SHP77 treated with DMSO at 0.1 percent for 48 hours (cell line): ENCODE measurements at places on chromosomes 7 and 10.
A peak's percentile ranks its signal among the peaks of the same experiment; 100 is the strongest.

- no peak for DNase-seq
Measured at GRCh38 chr10:12489806-12490205, 140.5 kb downstream of the CAMK1D start.

DNA sequence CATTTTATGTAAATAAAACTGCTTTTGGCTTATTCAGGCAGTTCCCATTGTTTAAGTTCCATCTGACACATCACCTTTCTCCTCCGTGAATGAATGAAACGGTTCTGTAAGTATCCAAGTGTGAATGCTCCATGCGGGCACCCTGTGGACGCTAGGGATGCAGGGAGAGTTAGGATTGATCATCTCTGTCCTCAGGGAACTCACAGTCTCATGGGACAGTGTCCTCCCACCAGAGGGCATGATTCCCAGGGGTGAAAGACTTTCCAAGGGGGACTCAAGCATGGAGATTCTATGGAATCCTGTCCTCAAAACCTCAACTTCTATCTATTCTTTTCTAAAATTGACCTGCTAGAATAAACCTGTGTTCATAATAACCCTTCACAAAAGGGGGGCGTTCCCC is 98.8 kb downstream of the HECW1 start:
- DNase-seq: no peak

DNA sequence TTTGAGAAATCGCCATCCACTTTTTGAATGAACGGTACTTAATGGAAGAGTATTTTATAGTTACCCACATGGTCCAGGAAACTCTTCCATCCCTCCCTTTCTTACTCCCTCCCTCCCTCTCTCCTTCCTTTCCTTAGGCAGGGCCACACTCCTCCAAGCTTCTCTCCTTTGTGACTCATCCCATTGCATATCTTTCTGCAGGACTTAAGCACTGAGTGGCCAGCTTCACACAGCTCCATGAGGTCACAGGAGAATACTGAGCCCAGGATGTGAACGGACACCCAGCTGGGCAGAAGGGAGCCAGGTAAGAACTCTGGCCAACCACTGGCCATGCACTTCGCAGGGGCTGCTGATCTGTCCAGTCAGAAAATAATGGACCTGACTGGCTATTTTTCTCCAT is 189.7 kb upstream of the ADCY1 start:
- no peak for DNase-seq

GRCh38 chr7:1546909-1547776 is 8.9 kb downstream of the TMEM184A start:
- DNase-seq: no peak

DNA sequence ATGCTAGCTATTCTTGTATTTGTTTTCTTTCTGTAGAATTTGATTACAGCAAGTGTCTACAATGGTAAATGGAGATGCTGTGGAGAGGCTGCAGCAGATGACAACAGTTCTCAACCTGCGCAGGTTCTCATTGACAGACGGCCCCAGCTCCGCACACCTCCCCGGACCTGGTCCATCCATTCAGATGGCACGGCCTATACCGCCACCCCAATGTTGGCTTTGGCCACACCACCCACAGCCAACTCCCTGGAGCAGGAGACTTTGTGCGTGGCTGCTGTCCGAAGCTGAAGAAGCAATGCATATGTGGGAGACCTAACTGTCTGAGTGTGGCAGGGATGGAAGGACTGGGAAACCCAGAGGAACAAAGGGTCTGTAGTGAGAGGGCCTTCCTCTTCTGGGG is 116.4 kb upstream of the TCERG1L start:
- no peak for DNase-seq

DNA sequence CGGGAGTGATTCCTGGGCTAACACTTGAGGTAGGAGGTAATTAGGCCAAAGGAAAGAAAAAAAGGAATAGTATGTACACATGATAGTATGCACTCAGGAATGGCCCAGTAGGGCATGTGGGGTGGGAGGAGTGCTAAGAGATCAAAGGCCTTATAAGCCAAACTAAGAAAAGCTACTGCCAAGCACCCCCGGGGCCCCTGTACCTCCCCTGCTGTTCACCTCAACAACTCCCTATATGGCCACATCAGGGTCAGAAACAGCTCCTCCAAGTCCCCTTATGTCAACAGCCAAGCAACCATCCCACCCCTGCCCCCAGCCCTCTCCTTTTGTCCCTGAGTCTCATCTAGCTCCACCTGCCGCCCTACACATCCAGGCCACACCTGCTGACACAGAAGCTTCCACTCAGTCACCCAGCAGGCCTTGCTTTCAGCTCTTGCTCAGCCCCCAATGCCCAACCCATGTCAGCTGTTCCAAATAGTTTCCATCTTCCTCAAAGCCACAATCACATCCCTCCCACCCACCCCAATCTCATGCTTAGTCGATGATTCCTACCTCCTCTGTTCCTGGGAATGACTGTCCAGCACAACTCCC is 80.2 kb downstream of the SORBS1 start:
- DNase-seq: peak; percentile 33

GRCh38 chr10:124481717-124482116 is 20.1 kb downstream of the LHPP start:
- DNase-seq: no peak

DNA sequence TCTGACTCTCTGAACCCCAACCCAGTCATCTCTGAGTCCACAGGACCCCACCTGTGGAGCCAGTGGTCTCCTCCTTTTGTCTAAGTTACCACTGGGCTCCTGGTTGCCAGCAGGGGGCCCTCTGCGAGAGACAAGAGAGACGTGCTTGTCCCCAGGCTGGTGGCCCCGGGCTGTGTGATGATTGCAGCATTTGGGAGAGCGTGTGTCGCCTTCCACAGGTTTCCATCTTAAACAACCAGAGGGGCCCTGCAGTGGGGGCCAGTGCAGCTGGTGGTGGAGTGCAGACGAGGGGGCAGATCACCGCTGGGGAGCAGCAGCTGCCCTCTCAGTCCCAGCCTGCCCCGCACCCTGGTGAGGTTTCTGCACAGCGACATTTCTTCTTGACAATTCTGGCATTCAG is 122.4 kb upstream of the PPP2R2D start:
- no peak for DNase-seq

- DNase-seq: no peak
Measured at GRCh38 chr10:47383261-47384147, 589 bp downstream of the ZNF488 start.

DNA sequence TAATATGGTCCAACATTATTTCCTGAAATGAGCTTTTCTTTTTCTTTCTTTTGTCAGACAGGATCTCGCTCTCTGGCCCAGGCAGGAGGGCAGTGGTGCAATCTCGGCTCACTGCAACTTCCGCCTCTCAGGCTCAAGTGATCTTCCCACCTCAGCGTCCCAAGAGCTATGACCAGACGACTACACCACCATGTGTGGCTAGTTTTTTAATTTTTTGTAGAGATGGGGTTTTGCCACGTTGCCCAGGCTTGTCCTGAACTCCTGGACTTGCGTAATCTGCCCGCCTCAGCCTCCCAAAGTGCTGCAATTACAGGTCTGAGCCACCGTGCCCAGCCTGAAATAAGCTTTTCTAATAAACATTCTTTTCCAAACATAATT is 48.6 kb downstream of the CUL2 start:
- no peak for DNase-seq

DNA sequence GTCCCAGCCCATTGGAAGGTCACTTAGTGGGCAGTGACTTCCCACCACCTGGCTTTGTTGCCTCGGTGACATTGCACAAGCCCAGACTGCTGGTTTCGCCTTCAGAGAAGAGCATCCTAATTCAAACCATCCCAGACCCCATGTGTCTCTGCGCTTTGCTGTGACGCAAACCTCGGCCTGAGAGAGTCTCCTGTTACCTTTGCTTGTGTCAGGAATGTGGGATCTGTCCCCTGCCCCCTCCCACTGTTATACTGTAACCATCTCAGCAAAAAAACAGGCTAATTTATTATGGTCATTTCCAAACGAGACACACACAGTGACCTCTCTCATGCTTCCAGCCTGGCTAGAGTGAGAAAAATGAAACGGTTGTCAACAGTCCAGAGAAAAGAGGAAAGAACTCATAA is 25.0 kb upstream of the AQP1 start:
- DNase-seq: no peak

- no peak for DNase-seq
Measured at GRCh38 chr10:121927318-121927840, 452 bp downstream of the ATE1 start.

- no peak for DNase-seq
Measured at GRCh38 chr7:81783818-81784217, 14.0 kb upstream of the HGF start.

DNA sequence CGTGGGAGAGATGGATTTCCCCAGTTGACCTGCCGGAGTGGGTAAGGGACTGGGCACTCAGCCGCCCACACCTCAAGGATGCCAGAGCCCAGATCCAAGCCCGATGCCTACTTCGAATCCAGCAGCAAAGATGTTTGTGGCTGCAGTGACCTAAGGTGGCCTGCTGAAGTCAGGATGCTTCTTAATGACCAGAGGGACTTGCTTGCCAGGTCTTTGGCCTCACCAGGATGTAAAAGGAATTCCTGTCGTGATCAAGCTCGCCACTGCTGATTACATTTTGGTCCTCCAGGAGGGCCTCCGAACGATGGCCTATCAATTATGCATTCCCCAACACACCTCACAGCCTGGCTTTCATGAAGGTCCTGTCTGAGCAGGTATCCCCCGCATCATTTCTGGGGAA is 349.5 kb upstream of the ZMIZ1 start:
- DNase-seq: no peak

DNA sequence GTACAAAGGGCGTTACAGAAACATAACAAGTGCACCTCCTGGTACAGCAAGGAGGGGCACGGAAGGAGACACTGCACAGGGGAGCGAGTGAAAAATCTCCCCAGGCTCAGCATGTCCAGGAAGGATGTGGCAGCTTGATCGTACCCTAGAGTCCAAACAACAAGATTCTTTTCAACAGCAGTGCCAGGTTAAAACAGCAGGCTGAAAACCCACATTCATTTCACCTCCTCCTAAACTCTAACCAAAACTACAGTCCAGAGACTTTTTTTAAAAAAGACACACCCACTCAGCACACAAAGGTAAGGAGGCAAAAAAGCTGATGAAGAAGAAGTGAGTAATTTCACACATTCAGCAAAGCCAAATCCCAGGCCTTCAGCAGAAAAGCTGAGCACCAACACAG is 138.8 kb downstream of the SFMBT2 start:
- DNase-seq: no peak

GRCh38 chr7:37065779-37066271 is 341.5 kb upstream of the AOAH start:
- no peak for DNase-seq

GRCh38 chr7:92992483-92992882 is 125.3 kb downstream of the SAMD9 start:
- no peak for DNase-seq

- no peak for DNase-seq
Measured at GRCh38 chr10:13001041-13001886, at the start of gene CCDC3. Gene CCDC3, minus strand, starts transcription at chr10:13001713. Its CDS starts 143 bp downstream, at chr10:13001570.

DNA sequence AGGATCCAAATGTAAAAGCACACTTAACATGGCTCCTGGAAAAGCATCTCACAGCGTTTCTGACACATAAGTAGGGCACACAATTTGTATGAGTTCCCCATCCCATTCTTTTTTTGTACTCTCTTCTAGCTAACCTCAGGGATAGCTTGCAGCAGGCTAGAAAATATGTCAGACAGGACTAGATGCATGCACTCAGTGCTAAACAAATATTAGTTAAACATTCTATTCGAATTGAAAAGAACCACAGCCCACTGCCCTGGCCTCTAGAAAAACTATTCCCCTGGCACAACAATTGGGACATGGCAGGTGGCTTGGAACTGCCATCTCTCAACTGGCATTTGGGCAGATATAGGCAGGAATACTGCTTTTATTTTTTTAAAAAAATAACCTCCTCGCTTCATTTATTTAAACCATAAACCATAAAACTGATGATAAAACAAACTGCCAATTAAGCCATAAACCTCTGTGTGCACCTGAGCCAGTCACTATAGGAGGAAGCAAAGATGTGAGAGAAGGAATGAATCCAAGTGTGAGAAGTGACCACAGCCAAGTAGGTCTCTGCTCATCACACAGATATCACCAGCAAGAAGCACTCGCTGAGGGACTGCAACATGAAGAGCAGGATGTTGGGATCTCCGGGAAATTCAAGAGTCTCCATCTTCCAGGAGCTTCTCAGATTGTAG is 394.1 kb downstream of the NEBL start:
- no peak for DNase-seq

- DNase-seq: no peak
Measured at GRCh38 chr7:117800406-117800805, 72.8 kb downstream of the CTTNBP2 start.

DNA sequence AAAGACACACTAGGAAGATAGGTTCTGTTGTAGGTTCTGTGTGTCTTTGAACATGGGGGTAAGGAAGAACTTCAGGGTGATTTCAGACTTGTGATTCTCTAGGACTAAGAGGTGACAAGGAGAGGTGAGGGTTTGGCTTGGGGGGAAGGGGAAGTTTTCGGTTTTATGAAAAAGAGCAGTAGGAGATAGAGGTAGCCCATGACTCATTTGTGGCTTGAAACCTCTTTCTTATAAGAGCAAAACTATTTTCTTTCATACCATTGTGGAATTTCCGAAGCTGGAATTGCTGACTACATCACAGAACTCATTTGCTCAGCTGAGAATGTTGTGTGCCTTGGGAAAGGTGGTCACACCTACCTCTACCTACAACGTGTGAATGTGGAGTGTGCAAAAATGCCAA is 39.6 kb upstream of the IKZF1 start:
- DNase-seq: no peak

DNA sequence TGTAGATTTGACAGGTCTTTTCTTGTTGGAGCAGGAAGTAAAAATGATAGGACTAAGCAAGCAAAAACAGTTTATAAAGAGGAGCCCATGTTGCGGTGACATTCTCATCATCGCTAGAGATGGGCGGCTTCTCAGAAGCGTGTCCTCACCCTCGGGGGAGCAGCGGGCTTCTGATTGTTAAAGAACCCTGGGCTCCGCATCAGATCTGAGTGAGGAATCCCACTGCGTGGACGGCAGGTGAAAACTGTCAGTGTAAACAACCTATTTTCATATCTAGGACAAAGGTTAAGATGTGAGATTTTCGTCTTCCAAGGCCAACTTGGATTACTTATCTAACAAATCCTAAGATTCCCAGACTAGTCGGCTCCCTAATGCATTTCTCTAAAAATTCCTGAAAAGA is 177.6 kb downstream of the ADARB2 start:
- no peak for DNase-seq

GRCh38 chr7:100880645-100881044 is 5.7 kb downstream of the SRRT start:
- DNase-seq: no peak

- no peak for DNase-seq
Measured at GRCh38 chr10:68251151-68251550, 19.2 kb upstream of the ATOH7 start.

- no peak for DNase-seq
Measured at GRCh38 chr10:115762029-115762428, 511.0 kb downstream of the GFRA1 start.
